ENCODE measurements at places on chromosomes 2 and 18.

DNA sequence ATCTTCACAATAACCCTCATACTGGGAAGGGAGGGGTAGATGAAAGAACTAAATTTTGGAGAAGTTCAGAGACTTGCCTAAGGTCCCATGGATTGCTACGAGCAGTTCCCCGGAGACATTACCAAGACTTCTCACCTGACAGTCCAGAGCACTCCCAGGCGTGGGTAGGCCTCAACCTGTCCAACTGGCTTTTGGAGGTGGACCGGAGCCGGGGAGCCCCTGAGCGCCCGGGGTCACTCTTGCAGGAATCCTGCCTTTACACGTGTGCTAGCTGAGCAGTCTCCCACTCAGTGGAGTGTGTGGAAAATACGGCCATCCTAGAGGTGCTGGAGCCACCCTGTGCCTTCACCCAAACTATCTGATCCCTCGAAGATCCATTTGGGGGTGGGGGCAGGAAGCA is 8.0 kb downstream of the POMC start:
- no peak for DNase-seq

DNA sequence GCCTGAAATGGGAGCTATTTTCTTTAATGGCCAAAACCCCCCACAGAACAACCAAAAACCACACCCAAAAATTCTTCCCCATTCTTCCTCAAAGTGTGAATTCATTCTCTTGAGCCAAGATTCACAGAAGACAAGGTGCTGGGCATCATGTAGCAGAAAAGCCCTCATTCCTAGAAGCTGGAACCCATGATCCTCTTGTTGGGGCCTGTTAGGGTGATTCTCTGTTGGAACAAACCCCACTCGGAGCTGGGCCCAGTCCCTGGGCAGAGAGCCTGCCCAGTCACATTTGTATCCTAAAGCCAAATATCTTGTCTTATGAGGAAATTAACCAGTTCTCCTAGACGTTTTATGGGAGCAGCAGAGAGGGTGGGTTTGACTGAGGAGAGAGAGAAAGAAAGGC is 22.8 kb upstream of the VPS4B start:
- no peak for DNase-seq

DNA sequence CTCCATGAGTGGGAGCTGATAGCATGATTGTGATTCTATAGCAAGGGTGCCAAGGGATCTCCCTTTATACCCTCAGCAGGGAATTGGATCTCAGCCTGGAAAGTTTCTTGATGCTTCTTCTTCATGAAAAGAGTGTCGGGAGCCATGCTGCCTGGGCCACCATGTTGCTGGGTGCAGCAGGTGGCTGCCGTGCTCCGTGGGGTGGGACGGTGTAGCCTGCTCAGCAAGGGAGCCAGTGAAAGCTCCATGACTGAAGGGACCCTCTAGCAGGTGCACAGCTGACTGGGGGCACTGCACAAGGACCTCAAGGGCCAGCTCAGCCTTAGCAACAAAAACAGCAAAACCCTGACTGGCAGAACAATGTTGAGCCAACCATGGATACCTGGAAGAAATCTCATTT is 368.9 kb upstream of the HS6ST1 start:
- DNase-seq, result no peak

DNA sequence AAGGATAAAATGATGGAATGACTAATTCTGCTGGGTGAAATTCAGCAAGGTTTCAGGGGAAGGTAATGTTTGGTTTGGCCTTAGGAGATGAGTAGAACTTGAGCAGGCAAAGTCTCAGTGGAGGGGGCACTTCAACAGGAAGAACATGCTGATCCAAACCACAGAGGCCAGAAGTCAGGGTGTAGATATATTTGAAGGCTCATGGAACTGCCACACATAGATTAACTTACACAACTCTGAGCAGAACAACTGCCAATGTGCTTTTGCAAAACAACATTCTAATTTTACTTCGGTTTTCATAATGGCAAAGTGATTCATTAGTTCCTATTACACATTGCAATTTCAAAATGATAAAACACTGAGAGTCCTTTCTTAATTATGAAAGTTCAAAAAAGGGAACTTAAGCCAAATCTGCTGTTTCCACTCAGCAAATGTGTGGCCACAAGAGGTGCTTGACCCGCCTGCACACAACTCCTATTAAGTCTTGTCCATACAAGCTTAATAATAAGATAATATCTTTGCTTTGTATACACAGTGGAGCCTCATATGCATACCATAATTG is 284.8 kb downstream of the MREG start:
- peak; percentile 66 for DNase-seq

DNA sequence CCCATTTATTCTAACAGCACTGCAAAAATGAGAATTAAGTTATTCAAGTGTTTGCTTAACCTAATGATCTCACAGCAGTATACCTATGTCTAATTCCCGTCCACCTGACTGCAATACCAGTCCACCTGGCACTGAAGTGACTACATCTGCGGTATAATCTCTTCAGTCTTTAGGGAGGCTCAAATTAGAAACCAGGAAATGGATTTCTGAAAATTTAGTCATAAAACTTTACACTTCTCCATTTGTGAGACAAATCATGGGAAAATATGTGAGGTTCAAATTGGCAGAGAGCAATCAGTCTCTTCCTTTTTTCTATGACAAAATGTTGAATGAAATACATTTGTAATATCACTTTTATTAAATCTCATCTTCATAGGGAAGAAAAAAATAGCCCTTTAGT is 33.0 kb downstream of the FTCDNL1 start:
- no peak for DNase-seq

GRCh38 chr2:120587279-120587996 is 148.2 kb upstream of the GLI2 start:
- DNase-seq, result no peak

DNA sequence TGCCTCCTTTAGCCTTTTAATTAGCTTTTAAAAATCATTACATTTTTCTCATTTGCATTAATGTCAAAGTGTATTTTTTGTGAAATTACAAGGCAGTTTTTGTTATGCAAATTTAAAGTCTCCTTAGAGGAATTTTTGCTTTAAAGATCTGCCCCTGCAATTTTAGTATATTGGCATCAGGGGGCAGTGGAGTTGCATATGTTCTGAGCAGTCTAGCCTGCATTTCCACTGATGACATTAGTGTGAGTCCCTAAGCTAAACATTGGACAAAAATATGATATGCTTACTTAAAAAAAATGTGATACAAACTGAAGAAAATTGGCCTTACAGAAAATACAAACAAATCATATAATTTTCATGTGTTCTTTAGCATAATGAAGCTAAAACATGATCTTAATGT is 426.5 kb downstream of the SLC4A3 start:
- DNase-seq, result no peak

GRCh38 chr2:73050121-73050545 is 21.4 kb downstream of the SFXN5 start:
- DNase-seq, result no peak

DNA sequence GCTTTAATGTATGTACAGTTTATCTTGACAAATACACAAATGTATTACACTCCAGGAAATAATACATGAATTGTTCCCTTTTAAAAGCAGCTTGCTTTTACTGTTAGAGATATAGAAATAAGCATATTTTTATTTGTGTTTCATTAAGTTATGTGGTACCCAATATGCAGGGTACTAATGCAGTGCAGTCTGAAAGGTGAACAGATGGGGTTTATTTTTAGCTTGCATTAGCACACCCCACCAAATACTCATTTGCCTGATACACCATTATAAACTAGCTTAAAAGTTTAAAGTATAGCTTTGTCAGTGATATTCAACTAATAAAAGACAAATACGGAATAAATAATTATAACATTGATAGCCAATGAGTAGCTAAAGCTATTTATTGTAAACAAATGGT is 394.7 kb upstream of the ZNF804A start:
- no peak for DNase-seq

GRCh38 chr2:195316486-195316885 is 340.5 kb upstream of the SLC39A10 start:
- DNase-seq, result no peak

DNA sequence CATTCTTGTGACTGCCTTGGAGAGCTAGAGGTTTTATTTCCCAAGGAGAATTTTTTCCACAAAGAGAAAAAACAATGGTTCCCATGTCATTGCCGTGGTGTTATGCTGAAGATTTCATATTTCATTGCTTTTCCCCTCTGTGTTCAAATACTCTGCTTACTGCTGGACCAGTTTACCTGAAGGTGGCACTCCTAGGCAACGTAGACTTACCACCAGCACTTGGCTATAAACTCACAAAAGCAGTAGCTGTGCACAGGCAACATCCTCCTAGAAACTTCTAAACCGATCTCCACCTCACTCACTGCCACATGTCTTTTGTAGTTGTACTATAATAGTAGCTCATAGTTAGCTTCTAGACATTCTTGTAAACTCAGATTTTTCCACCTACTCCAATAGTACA is 1319.7 kb upstream of the CRIM1 start:
- no peak for DNase-seq

- no peak for DNase-seq
Observed at GRCh38 chr2:47403609-47404193, 745 bp downstream of the MSH2 start.

DNA sequence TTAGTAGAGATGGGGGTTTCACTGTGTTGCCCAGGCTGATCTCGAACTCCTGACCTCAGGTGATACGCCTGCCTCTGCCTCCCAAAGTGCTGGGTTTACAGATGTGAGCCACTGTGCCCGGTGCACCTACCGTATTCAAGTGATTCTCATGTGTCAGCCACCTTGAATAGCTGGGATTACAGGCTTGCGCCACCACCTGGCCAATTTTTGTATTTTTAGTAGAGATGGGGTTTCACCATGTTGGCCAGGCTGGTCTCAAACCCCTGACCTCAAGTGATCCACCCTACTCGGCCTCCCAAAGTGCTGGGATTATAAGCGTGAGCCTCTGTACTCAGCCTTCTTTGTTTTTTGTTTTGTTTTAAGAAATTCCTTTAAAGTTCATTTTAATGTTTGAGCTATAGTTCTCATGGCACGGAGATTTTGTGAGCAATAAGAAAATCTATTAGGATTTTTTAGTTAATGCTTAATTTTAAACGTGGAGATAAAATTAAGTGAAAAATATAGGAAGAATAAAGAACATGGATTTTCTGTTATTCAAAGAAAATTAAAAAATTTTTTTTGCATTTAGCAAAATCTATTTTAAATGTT is 242.6 kb downstream of the PHLPP1 start:
- DNase-seq, result no peak

DNA sequence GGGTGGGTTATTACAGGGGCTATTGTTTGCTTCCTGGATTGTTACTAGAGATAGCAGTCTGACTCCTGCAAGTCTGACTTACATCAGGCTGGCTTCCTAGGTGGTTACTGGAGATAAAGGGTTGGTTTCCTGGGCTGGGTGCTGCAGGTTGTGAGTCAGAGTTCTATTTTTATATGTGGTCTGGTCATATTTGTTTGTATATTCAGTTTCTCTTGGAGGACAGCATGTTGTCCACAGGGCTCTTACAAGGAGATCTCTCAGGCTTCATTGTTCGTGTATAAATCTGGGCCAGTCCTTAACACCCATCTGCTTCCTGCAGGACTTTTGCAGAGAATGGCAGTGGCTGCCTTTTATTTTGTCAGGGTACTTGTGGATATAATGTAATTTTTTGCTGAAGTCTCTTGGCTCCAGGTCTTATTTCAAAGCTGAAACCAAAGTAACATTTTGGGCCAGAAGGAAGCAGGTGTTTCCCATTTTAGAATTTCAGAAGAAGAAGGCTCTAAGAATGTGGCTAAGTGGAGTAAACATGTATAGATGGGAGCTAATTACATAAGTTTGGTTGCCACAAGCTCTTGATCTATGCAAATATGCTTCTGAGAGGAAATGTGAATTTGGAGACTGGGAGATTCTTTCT is 65.9 kb upstream of the SLC16A14 start:
- no peak for DNase-seq

DNA sequence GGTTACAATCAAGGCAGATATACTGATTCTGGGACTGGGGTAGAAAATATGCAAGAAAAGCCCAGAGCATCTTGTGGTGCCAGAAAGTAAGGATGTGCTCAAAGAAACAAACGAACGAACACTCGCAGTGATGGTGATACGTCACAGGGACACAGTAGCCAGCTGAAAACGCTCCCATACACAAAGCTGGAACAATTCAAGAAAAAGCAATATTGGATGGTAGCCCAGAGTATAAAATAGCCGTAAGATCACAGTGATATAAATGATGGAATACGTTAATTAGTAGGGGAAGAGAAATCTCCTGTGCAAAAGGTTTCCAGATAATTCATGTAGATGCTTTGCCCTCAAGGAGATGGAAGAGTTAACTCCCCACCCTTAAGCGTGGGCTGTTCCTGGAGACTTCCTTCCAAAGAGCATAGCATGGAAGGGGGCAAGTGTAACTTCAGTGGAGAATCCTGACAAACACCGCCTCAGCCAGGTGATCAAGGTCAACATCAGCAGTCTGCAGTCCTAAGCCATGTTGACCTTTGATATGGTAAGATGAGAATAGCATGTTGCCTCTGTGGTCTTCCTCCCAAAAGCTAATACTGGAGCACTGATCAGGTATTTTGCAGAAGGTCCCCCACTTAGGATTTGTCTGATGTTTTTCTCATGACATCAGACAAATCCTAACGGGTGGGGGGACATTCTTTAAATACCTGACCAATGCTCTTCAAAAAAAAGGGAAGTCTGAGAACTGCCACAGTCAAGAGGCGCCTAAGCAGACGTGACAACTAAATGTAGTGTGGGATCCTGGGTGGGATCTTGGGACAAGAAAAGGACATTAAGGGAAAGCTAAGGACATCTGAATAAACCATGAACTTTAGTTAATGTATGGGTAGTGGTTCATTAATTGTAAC is 99.0 kb downstream of the NCK2 start:
- DNase-seq, result no peak

DNA sequence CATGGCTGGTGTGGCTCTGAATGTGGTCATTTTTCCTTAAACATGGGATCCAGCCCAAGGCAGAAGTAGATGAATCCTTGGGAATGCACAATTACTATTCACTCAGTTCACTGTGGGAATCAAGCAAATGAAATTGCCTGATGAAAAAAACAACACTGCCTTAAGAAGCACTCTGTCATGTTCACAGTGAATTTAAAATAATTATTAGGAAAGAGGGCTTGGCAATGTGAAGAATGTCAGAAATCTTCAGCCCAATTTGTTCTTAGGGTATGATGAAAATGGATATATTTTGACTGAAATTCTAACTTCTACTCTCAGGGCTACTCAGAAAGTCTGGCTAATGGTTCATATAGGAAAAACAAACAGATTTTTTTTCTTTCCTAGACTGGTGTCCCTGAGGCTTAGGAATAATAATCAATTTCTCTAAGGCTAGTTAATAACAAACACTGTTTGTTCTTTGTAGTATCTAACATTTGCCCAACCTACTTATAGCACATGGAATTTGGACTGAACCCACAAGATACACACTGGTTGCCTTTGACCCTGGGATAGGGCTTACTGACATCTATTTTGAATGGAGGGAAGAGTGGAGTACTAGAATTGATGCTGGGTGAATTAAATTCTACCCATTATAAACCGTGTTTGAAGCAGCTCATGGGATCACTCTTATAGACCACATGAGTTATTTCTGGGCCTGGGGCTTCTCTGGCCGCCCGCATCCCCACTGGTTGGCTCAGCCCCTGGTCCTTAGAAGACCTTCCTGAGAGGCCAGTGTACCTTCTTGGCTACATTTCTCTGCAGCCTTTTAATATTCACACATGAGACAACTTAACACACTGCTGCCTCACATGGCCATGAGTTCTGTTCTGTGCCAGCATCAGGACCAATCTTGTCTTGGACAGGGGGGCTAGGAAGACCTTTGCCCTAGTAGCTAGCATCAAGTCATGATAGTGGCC is 8.3 kb upstream of the MRPL33 start:
- no peak for DNase-seq

- peak; percentile 53 for DNase-seq
Observed at GRCh38 chr18:55839343-55839742, 251.4 kb upstream of the TCF4 start.

- DNase-seq, result no peak
Observed at GRCh38 chr2:67845621-67846369, 217.0 kb downstream of the C1D start.

Data from brain pericyte (primary cell).